ENCODE measurements at places on chromosomes 3 and 15.

- no peak for DNase-seq
Observed at GRCh38 chr15:60062826-60063225, 58.7 kb downstream of the FOXB1 start.

DNA sequence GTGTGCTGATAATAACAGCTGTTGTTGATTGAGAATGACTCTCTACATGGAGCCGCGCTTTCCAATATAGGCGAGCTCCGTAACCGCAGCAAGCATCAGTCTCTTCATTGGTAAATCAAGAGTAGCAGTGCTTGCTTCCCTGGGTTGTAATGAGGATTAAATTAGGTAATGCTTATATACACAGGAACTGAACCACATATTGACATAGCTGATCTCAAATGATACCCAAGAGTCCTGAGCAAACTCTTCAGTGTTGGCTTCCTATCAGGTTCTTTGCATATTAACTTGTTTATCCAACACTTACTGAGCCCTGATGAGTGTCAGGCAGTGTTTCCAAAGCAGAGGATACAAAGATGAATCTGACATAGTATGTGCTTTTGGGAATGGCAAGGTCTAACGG is 46.4 kb upstream of the SLCO3A1 start:
- DNase-seq = no peak

DNA sequence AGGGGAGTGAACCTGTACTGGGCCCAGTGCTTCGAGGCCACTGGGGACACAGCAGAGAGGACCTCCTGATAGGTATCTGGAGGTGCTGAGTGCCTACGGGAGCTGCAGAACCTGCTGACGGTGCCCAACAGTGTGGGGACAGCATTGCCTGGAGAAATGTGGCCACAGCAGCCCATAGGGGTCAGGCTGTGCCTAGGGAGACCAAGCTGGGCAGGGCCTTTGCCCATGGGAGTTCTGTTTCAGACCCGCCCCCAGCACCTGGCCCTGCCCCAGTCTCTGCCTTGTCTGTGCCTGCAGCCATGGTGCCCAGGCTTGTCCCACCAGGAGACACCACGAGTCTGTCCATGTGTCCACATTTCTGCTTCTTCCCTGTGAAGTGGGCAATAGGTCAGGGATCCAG is 15.3 kb upstream of the RPL32 start:
- DNase-seq = no peak

- DNase-seq = peak; percentile 94
Observed at GRCh38 chr3:124986192-124987143, 51.9 kb upstream of the MUC13 start.

DNA sequence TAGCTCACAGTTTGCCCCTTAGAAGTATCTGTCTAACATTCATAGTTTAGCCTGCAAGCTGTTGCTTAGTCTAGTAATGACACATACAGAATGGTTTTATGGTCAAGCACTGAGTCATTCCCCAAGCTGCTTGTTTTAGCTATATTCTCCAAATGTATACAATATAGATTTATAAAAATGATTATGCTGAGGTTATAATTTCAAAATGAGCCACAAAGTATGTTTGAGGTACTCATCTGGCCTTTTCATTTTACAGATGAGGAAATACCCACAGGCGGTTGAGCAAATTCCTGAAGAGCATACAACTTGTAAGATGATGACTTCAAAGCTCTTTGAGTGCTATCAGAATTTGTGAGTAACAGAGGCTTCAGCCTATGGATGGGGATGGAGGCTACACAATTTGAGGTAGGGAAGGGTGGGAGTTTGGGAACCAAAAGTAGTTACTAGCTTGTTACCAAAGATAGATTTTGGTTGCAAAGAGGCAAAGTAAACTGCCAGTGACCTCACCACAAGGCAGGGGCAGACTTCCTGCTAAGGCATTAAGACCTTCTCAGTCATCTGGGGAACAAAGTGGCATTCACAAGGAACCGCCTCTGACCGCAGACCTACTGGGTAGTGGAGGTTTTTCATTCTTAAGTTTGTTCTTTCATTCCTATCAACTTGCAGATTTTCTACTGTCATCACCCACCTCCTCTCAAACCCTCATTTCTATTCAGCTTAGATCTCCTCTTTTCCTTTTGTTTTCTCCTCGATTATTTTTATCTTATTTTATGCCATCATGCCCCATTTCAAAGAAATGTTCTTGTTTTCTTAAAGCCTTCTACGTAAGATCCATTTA is 257.2 kb upstream of the NECTIN3 start:
- DNase-seq = peak; percentile 95

DNA sequence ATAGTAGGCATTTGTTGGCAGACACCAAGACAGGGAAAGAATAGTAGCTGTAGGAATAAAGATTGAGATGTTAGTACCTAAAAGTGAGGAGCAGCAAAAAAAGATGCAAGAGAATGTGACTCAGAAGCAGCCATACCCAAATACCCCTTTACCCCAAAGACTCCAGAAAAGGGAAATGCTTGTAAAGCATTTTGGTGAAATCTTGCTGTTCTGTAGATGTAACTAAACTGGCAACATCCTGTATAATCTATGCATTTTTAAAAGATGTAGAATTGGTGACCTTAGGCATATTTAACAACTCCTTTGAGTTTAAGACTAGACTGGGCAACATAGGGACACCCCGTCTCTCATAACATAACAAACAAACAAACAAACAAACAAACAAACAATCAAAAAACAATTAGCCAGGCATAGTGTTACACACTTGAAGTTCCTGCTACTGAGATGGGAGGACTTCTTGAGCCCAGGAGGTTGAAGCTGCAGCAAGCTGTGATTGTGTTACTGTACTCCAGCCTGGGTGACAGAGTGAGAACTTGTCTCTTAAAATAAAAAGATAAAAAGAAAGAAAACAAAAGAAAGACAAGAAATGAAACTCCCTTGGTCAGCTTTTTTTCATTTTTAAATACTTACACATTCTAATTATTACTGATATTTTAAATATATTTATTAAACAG is 361.5 kb upstream of the KCNH8 start:
- DNase-seq = no peak
